ENCODE measurements at places on chromosomes 3 and 15.

GRCh38 chr3:187744169-187745151 lies 808 bp downstream of the BCL6 start:
- DNase-seq, result no peak

DNA sequence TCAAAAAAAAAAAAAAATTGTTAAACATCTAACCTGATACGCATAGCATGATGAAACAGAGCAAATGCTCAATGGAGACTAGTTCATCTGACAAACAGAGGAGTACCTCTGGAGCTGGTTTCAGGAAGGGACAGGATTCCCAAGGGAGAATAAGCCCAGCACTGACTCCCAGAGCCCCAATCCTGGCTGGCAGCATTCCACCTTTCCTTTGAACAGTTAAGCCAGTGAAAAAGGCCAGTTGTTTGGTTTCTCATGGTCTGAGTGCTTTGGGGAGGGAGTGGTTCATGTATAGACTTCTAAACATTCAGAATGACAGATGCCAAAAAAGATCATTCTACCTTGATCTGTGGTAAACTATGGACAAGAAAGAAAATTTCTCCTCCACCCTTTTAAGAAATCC lies 277.9 kb upstream of the RARB start:
- DNase-seq, result no peak

DNA sequence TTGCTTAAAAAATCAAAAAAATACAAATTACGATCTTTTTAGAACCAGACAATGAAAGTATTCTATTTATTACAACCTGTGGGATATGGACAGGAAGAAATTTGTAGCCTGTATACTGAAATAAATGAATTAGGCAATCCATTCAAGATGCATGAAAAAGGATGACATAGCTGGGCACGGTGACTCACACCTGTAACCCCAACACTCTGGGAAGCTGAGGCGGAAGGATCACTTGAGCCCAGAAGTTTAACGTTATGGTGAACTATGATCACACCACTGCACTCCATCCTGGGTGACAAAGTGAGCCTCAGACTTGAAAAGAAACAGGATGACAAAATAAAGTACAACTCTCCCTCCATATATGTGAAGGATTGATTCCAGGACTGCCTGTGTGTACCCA lies 74.1 kb downstream of the MSL2 start:
- no peak for DNase-seq

DNA sequence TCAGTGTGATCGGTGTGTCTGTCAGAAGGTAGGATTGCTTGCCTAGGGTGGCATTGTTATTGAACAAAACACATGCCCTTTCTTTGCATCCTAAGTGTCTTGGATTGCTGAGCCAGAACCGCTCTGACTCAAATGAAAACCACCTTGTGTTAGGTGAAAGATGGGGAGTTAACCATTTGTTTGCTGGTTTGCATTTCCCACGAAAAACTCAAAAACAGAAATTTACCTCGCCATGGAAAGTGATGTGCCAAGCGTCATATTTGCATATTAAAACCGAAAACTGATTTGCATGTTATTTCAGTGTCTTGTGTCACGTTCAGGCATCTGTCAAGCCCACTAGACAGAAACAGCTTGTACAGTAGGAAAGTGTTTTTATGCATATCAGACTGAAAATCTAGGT lies 474.6 kb upstream of the TPRG1 start:
- DNase-seq, result no peak

DNA sequence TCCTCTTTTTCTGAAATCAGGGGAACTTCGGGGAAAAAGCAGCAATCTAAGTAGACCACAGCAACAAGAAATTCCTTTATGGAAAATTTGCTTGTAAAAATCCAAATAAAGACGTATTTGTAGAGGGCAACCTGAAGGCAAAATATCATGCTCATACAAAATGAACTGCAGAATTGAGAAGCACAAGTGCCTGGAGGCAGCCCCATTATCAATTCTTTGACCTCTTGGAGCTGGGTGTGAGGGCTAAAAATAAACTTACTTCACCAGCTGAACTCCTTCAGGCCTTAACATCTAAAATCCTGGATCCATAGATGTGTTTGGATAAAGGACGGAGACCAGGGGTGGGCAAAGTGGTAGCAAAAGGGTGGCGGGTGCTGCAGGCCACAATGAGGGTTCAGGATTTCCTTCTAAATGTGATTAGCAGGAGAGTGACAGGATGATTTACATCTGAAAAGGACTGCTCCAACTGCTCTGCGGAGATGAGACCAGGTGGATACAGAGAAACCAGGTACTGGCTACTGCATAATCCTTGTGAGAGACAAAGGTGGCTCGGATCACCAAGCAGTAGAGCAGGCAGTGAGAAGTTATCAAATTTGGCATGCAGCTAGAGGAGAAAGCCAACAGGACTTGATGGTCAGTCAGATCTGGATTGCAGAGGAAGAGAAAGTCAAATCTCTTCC lies 81.7 kb upstream of the TJP1 start:
- DNase-seq, result no peak

- no peak for DNase-seq
Observed at GRCh38 chr3:154701055-154701454, 271.1 kb upstream of the GPR149 start.

DNA sequence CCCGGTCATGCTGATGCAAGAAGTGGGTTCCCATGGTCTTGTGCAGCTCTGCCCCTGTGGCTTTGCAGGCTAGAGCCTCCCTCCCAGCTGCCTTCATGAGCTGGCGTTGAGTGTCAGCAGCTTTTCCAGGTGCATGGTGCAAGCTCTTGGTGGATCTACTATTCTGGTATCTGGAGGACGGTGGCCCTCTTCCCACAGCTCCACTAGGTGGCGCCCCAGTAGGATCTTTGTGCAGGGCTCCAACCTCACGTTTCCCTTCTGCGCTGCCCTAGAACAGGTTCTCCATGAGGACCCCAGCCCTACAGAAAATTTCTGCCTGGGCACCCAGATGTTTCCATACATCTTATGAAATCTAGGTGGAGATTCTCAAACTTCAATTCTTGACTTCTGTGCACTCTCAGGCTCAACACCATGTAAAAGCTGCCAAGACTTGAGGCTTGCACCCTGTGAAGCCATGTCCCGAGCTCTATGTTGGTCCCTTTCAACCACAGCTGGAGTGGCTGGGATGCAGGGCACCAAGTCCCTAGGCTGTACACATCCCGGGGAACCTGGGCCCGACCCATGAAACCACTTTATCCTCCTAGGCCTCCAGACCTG lies 238.4 kb upstream of the MDFIC2 start:
- DNase-seq, result peak; percentile 5

DNA sequence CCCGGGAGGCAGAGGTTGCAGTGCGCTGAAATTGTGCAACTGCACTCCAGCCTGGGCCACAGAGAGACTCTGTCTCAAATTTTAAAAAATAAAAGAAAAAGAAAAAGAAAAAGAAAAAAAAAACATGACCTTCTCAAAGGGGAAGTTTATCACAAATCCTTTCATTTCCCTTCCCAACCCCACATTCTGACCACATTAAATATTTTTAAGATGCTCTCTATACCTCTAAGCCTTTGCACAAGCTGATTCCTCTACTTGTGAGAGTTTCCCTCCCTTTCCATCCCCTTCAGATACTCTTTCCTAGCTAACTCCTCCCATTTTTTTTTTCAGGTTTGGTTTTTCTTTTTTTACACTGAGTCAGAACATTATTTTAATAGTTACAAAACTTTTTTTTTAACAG lies 4.0 kb downstream of the HIGD1A start:
- DNase-seq, result no peak

DNA sequence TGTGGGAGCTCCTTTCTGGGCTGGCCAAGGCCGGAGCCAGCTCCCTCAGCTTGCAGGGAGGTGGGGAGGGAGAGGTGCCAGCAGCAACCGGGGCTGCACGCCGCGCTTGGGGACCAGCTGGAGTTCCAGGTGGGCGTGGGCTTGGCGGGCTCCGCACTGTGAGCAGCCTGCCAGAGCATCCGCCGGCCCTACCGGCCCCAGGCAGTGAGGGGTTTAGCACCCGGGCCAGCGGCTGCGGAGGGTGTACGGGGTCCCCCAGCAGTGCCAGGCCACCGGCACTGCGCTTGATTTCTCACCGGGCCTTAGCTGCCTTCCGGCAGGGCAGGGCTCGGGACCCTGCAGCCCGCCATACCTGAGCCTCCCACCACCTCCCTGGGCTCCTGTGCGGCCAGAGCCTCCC lies 651.0 kb upstream of the ARPP21 start:
- no peak for DNase-seq

GRCh38 chr3:99878005-99878404 lies 60.3 kb downstream of the CMSS1 start:
- DNase-seq, result no peak

DNA sequence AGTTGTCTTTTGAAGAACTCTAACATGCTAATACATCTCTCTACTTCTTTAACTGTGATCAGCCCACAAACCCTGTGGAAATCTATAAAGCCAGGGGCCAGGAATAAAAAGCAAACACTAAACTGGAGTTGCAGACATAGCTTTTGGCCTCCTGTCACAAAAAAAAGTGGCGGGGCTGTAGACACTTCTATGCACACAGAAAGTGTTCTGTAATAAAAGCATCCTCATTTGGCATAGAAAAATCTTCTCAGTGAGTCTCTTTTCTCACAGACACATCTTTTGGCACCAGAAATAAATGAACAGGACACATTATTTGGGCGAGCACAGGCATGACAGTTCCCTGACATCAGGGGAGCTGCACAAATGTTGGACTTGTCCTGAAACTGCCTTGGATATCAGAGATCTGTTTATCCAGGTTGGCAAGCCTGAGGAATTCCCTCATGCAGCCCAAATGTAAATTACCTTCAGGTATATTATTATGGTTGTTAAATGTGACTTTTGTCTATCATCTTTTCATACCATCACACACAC lies 355.4 kb downstream of the FGF12 start:
- DNase-seq, result no peak

GRCh38 chr3:27675287-27675686 lies 46.8 kb downstream of the EOMES start:
- no peak for DNase-seq

DNA sequence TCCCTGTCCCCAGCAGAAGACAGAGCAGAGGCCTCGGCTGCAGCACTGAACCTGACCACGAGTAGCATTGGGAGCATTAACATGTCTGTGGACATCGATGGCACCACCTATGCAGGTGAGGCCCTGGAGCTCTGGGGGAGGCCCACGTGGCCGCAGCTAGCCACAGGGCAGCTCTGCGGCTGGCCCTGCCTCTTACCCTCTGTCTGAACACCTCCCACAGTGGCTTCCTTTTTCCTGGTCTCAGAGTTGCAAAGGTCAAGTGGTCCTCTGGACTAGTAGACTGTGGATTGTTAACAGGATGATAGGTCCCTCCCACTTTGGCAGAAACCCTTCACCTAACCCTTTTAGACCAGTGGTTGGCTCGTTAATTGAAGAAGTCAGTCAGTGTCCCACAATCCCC lies 22.5 kb upstream of the CLK3 start:
- DNase-seq, result no peak

DNA sequence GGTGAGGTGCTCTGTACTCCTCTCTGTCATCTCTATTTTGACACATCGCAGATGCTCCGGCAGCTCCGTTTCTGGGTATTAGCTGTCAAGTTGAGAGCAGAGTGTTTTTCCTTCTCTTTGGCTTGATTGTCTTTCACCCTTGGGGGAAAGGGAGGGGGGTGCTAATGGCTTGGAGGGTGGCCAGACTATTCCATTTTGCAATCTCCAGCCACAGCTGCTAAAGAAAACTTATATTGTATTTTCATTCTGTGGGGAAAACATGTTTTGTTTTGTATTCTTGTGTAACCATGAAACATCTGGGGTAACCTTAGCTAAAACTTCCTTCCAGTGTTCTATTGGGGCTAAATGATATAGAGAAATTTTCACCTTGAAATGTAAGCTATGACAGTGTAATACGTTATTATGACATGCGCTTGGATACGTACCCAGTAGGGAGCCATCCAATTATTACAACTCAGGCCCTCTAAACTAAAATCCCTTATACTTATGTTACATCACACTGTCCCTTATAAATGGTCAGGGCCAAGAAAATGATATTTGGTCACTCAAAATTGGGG lies 14.0 kb upstream of the LARP6 start:
- no peak for DNase-seq

DNA sequence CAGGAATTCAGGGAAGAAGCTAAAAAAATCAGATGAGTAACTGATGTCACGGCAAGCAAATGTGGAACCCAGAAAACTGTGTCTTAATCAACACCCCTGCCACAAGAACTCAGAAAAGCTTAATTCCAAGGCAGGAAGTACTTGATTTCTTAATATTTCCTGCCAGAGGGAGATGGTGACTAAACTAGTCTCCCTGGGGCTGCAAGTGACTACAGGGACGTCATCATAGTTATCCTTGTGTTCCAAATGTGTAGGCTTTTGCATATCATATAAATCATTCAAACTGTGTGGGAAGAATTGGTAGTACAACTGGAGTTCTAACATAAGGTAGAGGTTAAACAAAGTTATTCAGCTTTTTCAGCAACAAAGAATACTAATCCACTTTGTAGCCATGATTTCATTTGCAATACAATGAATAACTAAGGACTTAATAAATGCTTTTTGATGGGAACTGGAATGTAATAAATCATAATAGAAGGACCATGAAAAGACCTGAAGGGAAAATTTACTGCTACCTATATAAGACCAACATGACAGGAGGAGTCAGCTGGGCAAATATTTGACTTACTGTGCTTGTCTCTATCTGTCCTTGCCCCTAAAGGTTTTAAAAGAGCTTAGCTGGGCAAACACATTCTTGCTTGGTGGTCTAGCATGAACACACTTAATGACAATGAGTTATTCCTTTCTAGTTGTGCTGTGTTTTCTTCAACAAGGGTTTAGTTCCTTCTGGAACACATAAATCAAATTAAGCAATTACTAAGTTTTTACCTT lies 76.0 kb upstream of the NECTIN3 start:
- DNase-seq, result peak; percentile 43

DNA sequence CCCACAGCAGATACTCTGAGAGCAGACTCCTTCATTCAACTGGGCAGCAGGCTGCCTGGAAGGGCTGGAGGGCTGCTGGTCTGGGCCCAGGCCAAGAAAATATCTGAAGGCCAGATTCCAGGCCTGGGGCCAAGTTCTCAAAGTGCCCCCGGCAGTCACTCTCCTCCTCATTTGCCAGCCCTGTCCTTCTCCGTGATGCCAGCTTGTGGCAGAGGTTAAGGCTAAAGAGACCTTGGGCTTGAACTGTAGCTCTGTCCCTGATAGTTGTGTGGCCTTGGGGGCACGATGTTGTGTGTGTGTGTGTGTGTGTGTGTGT lies 39.0 kb downstream of the FAM3D start:
- DNase-seq, result no peak

DNA sequence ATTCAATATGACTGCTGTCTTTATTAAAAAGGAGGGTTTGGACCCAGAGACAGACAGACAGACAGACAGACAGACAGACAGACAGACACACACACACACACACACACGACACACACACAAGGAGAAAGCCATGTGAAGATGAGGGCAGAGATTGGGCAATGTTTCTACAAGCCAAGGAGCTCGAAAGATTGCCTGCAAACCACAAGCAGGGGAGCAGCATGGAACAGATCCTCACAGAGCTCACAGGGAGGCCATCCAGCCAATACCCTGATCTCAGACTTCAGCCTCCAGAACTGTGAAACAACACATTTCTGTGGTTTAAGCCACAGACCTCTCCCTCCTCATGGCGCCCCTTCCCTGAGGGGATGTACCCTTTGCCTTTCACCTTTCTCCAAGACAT lies 35.8 kb upstream of the ABHD2 start:
- peak; percentile 97 for DNase-seq

GRCh38 chr3:172201136-172201869 lies 161.9 kb downstream of the FNDC3B start:
- peak; percentile 95 for DNase-seq

All from GM04503 (cell line).